Germinal center (tissue), 1 donor: ENCODE measurements at places on chromosomes 13 and 19.

DNA sequence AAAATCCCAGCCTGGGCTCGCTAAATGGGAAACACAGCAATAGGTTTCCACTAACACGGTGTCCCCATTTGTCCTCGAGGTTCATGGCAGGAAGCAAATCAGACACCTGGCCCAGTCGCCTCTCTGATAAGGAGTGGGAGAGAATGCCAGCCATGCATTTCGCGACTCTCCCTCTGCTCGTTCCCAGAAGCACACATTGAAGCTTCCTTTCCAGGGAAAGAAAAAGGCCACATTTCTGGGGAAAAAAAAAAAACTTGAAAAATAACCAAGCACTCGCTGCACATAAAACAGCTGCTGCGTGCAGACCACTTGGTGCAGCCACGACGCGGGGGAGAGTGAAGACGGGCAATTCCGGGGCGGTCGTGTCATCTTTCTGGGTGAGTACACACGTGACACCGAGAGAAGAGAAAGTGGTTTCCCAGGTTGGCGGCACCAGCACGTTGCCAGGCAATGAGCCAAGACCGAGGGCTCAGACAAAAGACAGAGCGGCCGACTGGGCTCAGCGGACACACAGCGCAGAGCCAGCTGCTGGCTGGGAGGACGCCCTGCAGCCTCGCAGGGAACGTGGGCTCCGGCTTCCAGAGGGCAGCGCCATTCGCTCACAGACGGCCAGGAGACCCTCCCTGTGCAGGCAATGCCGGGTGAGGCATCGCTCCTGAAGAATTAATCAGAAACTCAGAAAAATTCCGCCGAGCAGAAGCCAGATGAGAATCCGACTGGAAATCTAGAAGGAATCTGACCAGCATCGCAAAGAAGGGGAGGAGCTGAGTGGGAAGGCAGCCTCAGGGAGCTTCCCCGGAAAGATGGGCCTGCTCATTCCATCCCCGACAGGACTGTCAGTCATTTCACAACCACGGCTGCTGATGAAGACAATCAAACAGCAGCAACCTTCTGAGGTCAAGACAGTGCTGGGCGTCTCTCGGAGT, 83.2 kb upstream of the IRS2 start:
- DNase-seq = no peak

DNA sequence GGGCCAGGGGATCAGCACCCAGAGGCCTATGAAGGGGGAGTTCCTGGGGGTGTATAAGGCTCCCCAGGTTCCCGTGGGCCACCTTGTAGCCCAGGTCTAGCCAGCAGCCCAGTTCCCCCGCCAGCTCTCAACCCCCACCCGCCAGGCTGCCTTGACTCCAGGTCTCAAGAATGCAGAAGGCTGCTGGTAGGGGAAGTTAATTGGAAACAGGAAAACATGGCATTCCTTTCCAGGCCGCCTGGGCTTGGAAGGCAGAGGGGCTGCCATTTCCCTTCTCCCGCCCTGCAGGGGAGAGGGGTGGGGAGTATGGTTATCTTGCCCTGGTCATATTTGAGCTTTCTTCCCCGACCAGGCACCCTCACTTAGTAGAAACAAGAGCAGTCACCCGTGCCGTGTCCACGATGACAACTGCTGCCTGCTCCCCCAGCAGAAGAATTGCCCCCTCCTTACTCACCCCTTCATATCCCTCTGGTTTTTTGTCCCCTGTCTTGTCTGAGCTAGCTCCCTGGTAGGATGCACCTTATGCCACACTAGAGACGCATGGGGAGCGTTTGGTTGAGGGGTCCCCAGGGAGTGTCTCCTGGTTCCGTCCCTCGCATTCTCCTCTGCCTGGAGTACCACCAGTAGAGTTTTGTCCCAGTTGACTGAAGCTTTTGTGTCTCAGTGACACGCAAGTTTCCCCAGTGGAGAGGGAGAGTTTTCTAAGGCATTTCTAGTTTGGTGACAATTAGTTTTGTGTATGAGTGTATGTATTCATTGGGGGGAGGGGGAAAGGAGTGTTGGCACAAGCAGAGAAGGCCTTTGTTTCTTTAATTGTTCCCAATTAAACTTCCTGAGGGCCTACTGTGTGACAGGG, 4.5 kb downstream of the BICRA start:
- DNase-seq = no peak

DNA sequence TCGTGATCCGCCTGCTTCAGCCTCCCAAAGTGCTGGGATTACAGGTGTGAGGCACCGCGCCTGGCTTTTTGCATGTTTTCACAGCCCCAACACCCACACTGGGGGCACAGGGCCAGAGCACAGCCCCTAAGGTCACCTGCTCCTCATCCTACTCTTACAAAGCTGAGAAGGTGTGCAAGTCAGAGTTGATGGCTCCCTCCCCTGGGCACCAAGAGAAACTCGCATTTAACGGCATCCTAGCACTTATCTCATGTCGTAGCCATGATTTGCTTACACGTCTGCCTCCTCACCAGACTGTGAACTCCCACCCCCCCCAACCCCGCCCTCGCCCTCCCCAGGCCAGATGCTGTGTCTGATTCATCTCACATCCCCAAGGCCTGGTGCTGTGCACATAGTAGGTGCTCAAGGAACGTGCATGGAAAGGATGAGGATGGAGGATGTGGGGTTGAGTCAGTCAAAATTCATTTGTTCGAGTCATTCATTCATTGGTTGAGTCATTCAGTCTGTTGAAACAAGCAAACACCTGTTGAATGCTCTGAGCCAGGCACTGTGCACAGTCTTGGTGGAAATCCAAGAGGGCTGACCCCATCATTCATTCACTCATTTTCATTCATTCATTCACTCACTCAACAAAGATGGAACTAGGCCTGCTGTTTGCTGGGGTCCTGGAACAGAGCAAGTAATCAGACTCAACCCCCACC, 11.3 kb downstream of the SHANK1 start:
- no peak for DNase-seq

DNA sequence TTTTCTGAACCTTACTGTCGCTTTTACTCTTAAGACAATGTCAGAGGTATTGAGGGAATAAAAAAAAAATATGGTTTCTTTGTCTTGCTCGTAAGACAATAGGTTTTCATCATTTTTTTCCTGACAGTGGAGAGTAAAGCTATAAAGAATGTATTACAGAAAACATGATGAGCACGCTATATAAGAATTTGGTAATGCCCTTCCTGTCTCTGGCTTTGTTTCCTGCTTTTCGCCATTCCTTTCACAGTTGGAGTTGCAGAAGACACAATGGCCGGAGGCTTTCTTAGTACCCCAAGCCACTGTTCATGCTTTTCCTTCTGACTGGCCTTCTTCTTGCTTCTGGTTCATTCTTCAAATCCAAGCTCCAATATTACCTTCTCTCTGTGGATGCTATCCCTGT, 101.0 kb upstream of the DACH1 start:
- no peak for DNase-seq

- DNase-seq = no peak
These were observed 296.7 kb downstream of the POU4F1 start for GRCh38 chr13:78306519-78307206.

DNA sequence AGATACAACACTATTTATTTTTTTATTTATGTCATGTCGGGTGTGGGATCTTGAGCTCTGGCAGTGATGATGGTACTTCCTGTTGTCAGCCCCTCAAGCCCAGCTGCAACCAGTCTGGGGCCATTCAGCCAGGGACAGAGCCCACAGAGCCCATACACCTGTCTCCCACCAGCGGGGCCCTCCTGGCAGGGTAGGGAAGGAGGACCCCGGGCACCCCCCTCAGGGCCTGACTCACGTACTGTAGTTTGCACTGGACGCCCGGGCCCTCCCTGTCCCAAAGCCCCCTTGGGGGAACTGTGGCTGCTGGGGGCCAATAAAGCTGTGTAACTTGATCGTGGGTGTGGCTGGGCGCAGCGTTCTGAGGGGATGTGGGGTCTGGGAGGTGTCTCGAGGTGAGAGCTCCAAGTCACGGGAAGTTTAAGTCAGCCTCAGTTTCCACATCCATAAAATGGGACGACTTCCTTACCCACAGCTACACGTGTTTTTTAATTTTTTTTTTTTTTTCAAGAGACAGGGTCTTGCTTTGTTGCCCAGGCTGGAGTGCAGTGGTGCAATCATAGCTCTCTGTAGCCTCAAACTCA, 9.5 kb downstream of the ATG4D start:
- no peak for DNase-seq

DNA sequence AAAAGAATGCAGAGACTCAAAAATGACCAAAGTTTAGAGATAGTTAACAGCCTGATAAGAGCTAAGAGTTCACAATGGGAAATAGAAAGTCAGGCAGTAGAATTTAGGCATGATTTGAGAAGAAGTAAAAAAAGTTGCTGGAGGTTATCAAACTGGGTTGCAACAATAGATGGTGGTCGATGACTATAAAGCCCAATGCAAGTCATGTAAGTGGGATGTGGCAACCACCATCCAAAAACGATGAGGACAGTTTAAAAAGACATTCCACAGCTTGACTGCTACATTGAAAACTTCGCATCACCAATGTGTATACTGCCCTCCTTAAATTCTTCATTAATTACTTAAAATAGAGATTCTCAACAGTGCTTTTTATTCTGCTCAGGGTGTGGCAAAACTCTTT, 19.7 kb downstream of the ELF1 start:
- DNase-seq = no peak

DNA sequence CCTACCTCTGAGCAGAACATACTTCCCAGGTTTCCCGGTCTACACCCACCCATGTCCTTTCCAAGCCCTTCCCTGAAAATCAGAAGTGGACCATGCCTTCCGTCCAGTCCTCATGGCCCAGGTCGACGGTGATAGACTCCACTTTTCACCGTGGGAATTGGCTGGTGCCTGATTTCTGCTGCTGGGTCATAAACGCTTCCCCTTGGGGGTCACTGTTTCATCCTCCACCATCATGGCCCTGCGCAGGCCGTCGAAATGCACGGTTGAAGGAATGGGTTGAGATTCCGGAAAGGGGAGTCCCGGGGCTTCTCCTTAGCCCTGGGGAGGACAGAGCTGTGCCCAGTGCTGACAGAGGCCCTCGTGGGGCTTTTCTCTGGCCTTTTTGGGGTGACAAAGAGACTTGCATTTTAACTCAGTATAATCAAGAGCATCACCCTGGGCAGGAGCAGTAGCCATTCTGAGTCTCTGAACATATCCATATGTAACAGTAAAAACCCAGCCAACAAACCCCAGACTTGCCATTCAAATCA, 75.5 kb downstream of the SOX1 start:
- DNase-seq = no peak

DNA sequence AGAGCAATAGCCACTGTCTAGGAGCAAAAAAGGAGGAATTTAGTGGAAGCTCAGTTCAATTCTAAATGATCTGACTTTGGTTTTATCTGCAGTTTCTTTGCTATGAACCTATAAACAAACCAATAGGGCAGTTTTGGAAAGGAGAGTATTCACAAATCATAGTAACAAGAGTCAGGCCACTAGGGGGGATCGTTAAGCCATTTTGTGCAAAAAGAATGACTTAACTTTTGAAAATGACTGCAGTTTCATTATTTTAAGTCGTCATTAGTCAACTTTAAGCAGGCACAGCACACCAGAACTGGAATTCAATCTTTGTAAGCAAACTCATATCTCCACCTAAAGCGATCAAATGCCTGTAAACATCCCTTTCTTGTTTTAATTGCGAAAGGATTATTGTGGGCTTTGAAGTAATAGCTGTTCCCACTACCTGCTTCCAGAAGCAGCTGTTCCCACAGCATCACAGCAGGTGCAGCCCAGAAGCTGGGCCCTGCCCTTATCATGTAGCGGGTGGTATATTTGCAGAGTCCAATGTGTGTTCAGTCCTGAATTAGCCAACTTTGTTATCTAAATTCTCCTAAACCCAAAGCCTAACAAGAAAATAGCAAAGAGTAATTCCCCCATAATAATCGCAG, 51.5 kb downstream of the SOX21 start:
- no peak for DNase-seq

GRCh38 chr13:45696610-45697226, 5.4 kb upstream of the CBY2 start:
- no peak for DNase-seq
